ENCODE measurements at places on chromosomes 5 and 9.

DNA sequence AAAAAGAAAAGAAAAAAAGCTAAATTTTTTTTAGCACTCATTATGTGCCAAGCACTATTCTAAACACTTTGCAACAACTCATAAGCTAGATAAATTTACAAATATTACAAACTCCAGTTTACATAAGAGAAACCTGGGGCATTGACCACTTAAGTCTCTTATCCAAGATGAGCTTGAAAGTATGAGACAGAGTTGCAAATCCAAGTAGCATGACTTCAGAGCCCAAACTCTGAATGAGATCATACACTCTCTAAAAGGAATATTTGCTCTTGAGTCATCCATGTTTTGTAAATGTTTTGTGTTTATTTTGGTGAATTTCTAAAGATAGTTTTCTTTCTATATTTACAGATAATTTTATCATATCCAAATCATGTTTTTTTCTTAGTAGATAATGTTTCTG is 4.0 kb upstream of the SHOC1 start:
- DNase-seq = peak; percentile 35

- DNase-seq = peak; percentile 88
These were observed 407.4 kb downstream of the BRINP1 start for GRCh38 chr9:118961857-118962256.

DNA sequence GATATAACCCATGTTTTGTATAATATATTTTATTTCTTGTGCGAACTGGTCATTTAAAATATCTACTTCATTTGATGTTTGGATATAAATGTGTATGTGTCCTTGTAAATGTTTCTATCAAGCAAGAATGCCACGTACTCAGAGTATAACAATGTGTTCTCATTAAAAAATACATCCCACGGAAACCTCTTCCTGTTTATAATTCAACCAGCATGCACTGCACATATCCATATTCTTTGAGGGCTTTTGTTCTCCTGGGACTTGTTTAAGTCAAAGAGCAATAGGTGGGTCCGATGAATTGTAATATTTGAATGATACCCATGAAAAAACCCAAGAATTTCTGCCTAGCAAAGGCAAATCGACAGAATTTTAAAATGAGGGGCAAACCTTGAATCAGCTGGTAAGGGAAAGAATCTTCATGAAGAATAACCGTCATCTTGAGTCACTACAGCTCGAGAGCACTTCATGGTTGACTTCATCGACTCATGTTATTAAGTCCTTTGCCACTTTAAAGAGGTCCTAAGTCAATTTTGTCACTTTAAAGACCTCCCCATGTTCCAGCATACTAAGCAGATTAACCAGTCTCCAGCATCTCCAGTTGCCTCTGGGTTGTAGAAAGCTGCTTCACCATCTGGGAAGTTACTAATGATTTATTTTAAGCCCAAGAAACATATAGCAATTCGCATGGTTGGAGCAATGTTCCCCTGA is 80.6 kb downstream of the NPR3 start:
- peak; percentile 43 for DNase-seq

- no peak for DNase-seq
These were observed 26.8 kb upstream of the TJP2 start for GRCh38 chr9:69147041-69147834.

DNA sequence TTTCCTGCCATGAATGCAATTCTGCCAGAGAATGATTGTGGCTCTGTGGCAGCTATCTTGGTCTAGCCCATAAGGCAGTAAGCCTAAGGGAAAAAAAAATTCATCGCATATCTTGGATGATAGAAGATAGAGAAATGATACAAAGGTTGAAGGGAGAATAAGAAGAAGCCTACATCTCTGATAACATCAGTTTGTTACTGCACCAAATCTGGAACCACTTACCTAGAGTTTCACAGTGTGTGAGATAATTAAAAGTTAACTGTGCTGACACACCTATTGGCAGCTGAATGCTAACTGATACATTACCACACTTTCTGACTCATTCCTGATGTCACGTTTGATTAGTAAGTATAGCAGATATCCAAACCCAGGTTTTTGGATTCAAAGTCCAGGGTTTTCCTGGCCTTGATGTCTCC is 91.6 kb upstream of the TAF11L2 start:
- DNase-seq = no peak

DNA sequence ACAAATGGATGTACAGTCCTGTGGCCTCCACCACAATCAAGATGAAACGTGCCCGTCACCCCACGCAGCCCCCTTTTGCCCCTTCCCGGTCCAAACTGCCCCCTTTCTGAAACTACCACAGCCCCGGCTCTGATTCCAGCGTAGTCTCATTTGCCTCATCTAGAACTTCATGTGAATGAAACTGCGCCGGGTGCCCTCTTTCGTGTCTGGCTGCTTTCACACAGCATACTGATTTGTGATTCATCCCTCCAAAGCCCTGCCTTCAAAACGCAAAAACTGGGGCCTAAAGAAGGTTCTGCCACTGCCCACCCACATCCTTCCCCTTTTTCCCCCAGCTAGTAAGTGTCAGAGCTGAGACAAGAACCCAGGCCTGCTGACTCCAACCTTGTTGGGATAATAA is 31.5 kb upstream of the NCS1 start:
- DNase-seq = no peak

DNA sequence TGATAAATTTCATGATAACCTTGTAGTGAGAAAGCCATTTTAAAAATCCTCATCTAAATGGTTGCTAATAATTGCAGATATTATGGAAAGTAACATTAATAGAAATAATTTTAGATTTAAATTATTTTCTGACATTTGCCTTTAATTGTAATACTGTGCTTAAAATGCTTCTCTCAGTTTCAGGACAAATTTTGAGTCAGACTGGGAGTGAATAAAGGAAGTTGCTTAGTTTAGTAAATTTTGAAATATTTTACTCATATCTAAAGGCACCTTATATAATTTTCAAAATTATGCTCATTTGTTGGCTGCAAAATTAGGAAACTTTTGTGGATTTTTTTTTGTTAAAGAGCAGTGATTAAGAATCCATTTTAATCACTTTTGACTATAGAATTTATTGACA is 93.8 kb downstream of the CSNK1G3 start:
- DNase-seq = no peak

DNA sequence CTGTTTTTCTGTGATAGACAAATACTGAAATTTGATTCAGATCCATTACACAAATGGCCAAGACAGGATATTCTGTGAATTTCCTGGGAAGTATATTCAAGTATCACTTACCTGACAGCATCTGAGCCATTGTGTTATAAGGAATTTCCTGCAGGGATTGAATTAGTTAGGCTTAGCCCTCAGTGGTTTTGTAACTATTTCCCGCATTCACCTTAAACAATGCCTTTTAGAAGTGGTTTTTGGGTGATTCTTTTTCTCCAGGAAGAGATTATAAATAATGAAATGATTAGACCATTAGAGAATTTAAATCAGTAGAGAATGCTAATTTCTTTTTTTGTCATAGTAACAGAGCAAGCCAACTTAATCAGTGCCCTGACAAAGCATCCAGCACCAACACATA is 30.6 kb downstream of the ITGA1 start:
- DNase-seq = no peak

DNA sequence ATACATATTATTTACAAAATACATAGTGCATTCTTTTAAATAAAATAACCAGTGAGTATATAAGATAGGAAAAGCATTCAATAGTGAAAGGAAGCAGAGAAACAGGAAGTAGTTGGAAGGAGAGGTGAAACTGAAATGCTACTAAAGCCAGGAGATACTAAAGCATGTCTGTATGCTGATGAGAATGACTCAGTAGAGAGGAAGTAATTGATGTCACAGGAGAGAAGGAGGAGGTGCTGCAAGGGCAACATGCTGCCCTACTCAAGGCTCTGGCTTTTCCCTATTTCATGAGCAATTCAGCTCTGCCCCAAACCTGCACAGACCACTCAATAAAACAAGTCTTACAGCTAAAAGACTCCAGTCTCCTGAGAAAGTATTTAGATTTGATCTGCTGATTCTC is 108.5 kb upstream of the TXNDC8 start:
- no peak for DNase-seq

DNA sequence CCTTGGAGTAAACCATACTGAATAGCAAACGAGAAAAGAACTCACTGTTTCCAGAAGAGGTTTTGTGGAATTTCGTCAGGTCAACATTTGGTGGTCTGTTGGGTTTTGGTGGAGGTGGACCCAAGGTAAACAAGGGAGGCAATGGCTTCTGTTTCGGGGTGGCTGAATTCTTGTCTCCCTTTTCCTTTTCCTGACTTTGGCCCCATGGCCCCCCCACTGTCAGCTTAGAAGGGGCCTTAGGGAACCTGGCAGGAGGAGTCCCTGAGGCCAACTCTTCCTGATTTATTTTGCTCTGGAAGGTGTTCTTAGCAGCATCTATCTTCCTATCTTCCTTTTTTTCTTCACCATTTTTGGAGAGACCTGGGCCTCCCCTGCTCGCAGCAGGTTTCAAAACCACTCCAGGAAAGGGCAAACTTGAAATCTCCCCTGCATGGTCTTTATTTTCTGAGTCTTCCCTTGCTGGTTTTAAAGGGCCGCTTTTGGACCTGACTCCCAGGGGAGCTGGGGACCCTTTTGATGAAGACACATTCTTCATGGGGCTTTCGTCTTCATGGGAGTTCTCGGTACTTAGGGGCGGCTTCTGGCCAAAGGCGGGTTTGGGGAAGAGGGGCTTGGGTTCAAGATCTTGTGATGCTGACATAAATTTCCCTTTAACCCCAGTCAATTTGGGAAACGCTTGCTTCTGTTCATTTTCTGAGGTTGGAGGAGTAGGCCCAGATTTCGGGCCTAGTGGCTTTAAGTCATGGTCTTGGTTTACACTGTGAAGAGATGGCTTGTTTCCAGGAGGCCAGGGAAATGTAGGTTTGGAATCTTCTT is 17.4 kb downstream of the FYB1 start:
- DNase-seq = no peak

GRCh38 chr9:93828331-93829097 is 126.6 kb downstream of the BARX1 start:
- DNase-seq = no peak

- DNase-seq = peak; percentile 22
These were observed 33.6 kb upstream of the SHC3 start for GRCh38 chr9:89212171-89212570.

DNA sequence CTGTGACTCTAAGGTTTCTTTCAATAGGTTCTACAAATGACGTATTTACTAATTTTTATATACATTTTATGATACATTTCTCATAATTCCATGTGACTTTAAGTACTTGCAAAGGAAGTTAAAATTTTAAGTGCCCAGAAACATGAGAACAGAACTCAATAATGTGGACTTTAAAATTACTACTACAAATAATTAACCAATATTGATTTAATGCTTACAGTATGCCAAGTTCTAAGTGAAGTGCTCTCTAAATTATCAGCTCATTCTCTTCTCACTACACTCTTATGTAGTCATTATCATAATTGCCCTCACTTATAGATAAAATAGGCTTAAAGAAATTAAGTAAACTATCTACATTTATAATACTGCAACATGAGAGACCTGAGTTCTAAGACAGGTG is 1690.7 kb upstream of the CDH9 start:
- DNase-seq = no peak

DNA sequence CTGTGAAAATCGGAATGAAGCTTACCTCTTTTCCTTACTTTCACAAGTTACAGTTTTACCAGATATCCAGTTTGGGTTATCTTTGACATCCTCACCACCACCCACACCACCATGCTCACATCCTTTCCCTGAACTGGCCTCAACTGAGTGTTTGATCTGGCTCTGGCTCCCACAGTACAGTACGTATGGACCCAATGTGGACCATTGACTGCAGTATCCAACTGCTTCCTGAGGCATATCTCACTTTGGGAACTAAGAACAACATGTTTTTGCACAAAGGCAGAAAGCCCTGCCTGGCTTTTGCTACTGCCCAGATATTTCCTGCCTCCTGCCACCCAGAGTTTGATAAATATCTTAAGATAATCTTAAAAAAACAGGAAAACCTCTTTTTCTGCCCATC is 1232.0 kb upstream of the CDH18 start:
- no peak for DNase-seq
